ENCODE measurements at places on chromosomes 6 and 20.

DNA sequence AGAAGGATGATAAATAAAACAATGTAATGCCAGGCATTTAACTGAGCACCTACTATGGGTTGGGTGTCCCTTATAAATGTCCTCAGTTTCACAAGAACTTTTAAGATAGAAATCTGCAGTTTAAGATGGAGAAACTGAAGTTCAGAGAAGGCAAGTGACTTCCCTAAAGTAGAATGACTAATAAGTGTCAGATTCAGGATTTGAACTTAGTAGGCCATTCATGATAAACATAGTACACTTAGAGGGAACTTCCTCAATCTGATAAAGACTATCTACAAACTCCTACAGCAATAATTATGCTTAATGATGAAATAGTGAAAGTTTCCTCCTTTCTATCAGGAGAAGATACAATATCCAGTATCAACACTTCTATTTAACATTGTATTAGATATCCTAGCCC, 43.9 kb downstream of the NCR2 start:
- no peak for DNase-seq

DNA sequence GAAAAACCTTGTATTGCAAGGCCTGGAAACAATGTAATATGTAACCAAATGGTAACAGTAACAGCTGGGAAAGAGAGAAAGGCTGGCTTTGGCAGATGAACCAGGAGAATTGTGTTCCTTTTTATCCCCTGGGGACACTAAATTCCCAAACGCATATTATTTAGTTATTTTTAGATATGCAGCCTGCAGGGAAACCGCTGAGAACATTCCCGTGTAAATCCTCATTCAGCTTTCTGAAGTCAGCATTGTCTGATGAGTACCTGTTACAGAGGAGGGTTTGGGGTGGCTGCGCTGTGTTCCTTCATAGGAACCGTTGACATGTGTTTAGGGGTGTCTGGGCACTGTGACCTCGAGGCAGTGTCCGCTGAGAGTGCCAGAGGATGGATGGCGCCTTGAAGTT, 101.3 kb downstream of the SMOC2 start:
- DNase-seq = no peak

DNA sequence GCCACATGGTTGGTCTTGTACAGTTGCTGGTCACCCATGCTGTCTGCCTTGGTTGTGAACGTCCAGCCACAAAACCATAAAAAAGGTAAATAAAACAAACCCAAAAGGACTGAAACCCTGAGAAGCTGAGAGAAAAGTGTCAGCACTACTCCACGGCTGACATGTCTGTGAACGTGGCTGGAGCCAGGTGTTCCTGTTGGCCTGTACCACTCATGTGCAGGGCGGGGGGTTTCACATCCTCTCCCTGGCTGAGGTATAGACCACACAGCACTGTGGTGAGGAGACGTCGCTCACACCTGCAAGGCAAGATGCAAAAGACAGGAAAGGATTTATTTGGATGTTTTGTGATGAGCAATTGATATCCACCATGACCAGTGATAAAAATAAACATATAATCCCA, 51.9 kb upstream of the MRPS10 start:
- no peak for DNase-seq

DNA sequence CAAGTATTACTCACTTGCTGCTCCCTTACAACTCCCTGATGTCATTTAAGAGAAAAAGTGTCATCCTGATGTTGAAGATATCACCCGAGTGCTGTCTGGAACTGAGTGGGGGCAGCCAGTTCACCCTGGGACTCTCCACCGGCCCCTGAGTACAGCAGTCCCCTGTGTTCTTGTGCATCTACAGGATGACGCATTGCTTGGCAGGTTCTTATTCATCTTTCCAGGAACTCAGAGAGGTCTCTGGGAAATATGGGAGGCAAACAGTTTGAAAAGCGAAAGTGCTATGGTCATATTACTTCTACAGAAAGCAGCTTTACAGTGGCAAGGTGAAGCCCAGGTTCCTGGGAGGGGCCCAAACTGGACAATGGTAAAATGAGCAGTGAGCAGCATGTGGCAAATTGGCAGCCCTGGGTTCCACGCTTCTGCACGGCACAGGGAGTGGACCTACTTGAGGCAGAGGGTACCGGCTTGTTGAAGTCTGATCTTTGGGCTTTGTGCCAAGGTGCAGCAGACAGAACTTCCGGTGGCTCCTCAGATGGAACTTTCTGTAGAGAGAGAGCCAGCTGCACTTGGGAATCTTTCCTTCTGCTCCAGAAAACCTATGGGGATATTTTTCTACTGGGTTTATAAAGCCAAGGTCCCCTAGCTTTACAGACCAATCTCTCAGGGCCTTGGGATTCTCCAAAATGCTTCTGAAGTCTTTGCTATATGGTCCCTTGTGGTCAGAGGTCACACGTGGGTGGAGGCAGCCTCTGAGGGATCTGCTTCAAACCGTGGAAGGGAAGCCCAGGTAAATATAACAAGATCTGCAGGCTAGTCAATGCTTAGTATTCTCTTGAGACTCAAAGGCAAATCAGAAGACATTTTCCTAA, 128.3 kb downstream of the MAP3K7 start:
- DNase-seq = no peak

- no peak for DNase-seq
Measured at GRCh38 chr6:22647719-22648118, 78.4 kb downstream of the HDGFL1 start.

DNA sequence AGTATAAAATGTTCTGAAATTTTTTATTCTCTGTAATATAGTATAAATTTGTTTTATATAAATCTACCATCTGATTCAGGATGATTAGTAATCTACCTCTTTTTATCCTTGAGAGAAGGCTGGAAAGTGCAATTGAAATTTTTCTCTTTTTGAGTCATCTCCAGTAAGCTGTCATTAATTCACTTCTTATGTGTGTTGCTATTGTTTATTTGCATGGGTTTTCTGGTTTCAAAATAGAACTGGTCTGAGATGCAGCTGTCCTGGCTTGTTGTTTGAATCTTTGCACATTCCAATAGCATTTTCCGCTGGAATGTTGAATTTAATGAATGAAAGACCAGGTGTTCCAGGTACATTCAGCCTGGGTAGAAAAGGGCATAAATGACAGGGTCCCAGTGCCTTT, 24.3 kb upstream of the TAB2 start:
- DNase-seq = no peak

Data from ecto neural progenitor cell (in vitro differentiated cells).